Ecto neural progenitor cell (in vitro differentiated cells): ENCODE measurements at places on chromosomes 12 and 14.
A peak's percentile ranks its signal among the peaks of the same experiment; 100 is the strongest.

- peak; percentile 76 for DNase-seq
Measured at GRCh38 chr12:12334367-12335040, 15.5 kb downstream of the MANSC1 start.

GRCh38 chr12:15806826-15807225, 17.6 kb upstream of the EPS8 start:
- no peak for DNase-seq

GRCh38 chr12:8549381-8549780, 8.7 kb upstream of the CLEC4E start:
- DNase-seq = no peak

DNA sequence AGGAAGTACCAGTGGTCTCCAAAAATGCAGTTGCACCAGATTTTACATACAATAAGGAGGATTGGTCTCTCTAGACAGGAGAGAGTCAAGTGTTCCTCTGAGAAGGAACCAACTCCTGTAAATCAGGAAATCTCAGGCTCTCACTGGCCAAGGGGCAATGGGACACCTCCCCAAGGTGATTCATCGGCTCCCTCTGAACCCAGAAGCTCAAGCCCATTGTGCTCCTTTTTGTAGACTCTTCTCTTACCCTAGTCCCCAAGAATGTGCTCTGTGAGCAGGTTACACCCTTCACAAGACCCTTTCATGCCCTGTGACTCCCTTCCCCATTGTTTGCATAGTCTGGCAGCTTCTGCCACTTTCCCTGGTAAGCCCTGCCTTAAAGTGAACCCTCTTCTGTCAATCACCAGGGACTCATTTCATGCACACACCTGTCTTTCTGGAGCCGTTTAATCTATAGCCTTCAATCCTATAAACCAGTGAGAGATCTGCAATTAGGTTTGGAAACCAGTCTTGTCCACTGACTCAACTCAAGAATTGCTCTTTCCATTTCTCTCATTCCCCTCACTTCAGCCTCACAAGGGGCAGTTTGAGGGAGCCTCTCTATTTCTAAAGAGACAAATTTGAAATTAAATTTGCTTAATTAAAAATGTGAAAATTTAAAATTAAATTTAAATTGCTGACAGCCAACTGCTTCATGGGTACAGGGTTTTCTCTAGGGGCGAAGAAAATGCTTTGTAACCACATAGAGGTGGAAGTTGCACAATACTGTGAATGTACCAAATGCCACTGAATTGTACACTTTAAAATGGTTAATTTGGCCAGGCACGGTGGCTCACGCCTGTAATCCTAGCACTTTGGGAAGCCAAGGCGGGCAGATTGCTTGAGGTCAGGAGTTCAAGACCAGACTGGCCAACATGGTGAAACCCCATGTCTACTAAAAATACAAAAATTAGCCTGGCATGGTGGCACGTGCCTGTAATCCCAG, 38.3 kb upstream of the LTA4H start:
- DNase-seq = no peak

- DNase-seq = peak; percentile 40
Measured at GRCh38 chr14:100776681-100777365, 49.1 kb upstream of the MEG3 start.

- DNase-seq = no peak
Measured at GRCh38 chr12:80648881-80649280, 58.6 kb upstream of the MYF6 start.

GRCh38 chr12:72365151-72365550, 93.0 kb downstream of the TRHDE start:
- DNase-seq = no peak

- no peak for DNase-seq
Measured at GRCh38 chr12:82801951-82802610, 115.4 kb downstream of the TMTC2 start.

DNA sequence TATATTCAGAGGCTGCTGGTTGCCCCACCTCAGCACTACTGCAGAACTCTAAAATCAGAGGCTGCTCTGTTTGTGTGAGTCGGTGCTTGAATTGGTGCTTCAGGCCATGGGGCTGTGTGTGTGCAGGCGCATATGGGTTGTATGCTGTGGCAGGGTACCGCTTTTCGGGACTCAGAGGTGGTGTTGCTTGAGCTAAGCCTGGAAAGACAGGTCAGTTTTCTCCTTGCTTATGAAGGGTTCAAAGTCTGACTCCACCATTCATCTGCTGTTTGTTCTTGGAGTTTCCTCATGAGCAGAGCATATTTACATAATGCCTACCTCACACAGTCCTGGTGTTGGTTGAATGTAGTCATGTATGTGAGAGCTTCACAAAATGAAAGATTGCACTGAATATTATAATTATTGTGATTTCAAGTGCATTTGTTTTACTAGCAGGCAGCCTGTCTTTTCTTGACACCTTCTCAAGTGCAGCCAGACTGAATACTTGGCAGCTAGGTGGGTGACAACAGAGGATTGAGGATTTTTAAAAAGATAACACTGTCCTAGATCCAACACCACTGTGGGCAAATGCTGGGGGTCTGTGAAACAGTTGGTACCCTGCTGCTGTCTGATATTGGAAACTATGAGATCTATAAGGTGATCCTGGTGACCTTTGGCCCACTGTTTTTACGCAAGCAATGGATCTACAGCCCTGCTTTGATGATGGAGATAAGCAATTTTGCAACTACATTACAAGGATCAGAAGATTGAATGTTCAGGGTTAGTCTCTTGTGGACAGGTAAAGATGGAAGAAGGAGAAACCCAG, 1.0 kb upstream of the ANG start:
- no peak for DNase-seq

- DNase-seq = no peak
Measured at GRCh38 chr12:94265539-94265938, 117.2 kb downstream of the PLXNC1 start.

- no peak for DNase-seq
Measured at GRCh38 chr12:46452061-46452615, 79.6 kb upstream of the SLC38A2 start.

GRCh38 chr14:100827101-100828021, 1.4 kb downstream of the MEG3 start:
- DNase-seq = no peak

- no peak for DNase-seq
Measured at GRCh38 chr12:78392918-78393317, 471.7 kb upstream of the SYT1 start.

DNA sequence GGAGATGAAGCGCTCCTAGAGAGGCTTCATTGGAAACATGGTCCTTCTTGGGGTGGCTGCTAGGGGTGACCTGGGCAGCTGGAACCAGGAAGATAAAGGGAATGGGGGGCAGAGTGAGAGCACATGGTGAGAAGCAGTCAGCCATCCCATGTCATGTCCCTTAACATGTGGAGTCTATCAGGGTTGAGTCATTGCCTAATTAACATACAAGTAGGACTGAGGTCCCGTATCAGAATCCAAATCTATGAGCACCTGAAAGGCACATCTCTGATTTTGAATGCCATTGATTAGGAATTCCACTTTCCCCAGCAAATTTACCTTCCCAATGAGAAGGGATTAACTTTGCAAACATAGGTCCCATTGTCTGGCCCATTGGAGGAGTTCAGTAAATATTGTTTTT, 20.3 kb upstream of the PPP1R1A start:
- DNase-seq = peak; percentile 21
